ENCODE measurements at places on chromosomes 1 and 21.

GRCh38 chr21:27269644-27270043 is 302.8 kb upstream of the ADAMTS5 start:
- DNase-seq = no peak

- DNase-seq = no peak
Measured at GRCh38 chr1:41032147-41032546, 10.6 kb upstream of the SLFNL1 start.

- DNase-seq = no peak
Measured at GRCh38 chr1:230573658-230574057, 68.6 kb upstream of the COG2 start.

DNA sequence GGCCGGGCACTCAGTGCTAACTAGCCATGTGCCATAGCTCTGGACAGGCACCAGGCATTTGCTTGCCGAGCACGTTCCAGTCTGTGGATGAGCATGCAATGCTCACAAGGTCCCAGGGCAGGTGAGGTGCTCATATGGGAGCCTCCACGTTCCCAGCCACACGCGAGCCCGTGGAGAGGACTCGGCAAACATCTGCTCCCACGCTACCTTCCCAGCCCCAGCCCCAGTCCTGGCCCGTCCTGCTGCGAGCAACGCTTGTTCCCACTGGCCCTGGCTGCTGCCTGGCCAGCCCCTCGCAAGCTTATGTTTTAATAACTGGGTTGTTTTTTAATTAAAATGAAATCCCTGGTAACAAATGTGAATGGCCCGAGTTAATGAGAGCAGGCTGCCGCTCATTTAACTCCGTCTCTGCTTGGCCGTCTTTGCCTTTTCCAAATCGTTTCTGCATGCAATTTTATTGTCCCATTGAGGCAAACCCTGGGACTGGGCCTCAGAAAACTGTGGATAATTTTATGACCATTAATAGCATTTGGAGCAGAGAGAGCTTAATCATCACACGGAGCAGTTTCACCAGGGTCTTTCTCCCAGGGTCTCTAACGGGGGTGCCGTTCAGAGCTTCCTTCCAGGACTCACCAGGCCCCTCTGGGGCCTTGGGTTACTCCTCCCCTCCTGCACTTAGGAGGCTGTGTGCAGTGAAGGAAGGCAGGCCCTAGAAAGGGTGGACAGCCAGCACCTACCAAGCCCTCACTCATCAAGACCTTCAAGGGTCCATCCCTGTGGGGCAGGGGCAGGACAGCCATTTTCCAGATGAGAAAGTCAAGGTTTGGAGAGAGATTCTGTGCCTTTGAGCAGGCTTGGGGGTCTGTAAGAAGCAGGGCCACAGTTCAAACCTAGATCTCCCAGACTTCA is 136.8 kb downstream of the GLIS1 start:
- no peak for DNase-seq

GRCh38 chr1:94357661-94358060 is 60.5 kb upstream of the ABCD3 start:
- no peak for DNase-seq

Data from HCT116 (cell line).